ENCODE measurements at places on chromosomes 11 and 22. TPM values are rescaled to one million over a fixed set of nuclear protein-coding genes. Genes with fewer than 3 reads are reported as not detected.

The SLC5A1 gene
- 24.0 TPM for polyA plus RNA-seq

The RFPL3 gene
- polyA plus RNA-seq: not detected

GRCh38 chr22:40966726-40967085 is 15.5 kb downstream of the RBX1 start:
- no peak overlapping the region for H3K27ac ChIP-seq
- peaks cover 6% of the 10 kb centered on the region for H3K36me3 ChIP-seq
- no peaks in the 10 kb centered on the region for H3K4me1 ChIP-seq
- H3K27me3 ChIP-seq: no peaks in the 10 kb centered on the region
- no peak overlapping the region for H3K4me3 ChIP-seq
- no peak for DNase-seq

DNA sequence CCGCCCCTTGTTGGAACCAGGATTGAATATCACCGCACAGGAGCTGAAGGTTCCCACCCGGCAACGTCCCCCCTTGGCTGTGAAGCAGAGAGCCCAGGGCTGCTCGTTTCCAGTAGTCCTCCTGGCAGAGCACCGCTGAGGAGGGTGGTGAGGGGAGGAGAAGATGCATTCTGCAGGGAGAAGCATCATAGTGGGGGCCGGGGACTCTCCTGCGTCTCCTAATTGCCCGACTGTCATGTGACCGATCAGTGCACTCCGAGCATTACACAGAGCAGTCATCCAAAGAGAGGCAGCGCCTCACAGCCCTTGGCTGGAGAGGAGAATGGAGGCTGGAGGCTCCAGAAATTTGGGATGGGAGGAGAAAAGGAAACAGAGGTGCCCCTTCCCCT is 85.0 kb upstream of the SEPTIN5 start:
- no peak for DNase-seq
- H3K4me3 ChIP-seq: no peak overlapping the region
- H3K4me1 ChIP-seq: no peaks in the 10 kb centered on the region
- H3K27ac ChIP-seq: no peak overlapping the region

GRCh38 chr11:133714471-133715375 is 130.6 kb downstream of the SPATA19 start:
- H3K4me3 ChIP-seq: no peak overlapping the region
- DNase-seq: no peak
- no peaks in the 10 kb centered on the region for H3K27me3 ChIP-seq

DNA sequence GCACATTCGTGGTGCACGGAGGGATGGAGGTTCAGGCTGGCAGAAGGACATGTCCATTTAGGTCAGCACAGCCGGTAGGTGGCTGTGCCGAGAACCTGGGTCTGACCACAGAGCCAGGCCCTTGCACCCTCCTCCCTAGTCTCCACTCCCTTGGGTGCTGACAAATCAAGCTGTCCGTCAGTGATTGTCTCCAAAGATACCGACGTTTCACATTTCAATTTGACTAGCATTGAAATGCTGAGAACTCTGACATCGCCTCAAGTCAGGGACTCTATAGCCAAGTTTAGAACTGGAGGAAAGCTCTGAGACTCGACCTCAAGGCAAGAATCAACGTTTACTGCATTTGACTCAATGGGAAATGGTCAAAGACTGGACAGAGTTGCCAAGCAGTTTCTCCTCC is 1321.1 kb downstream of the TBC1D22A start:
- H3K36me3 ChIP-seq: no peaks in the 10 kb centered on the region
- no peaks in the 10 kb centered on the region for H3K4me1 ChIP-seq
- H3K27ac ChIP-seq: no peak overlapping the region
- no peaks in the 10 kb centered on the region for H3K27me3 ChIP-seq
- DNase-seq: no peak

Data from aorta (tissue), 5 donors.